Activated CD4-positive, alpha-beta T cell treated with anti-CD3 and anti-CD28 coated beads, Interleukin-2, amount 10 ng/mL, durations not matched to agents 24 days and 14 days (primary cell): ENCODE measurements at places on chromosomes 5 and 9. TPM values are rescaled to one million over a fixed set of nuclear protein-coding genes. Genes with fewer than 3 reads are reported as not detected.

Gene KCTD16
- total RNA-seq = not detected in 2 replicates

Gene FAM163B
- total RNA-seq = not detected in 2 replicates

Gene PCDHGA6
- 0.31 and 0.54 TPM in 2 replicates for total RNA-seq

Gene ARSI
- not detected in 2 replicates for total RNA-seq

Gene WDR31
- total RNA-seq = 2.2 and 2.7 TPM in 2 replicates

Gene RETREG1
- total RNA-seq = 21.1 and 21.5 TPM in 2 replicates

Gene HMCN2
- total RNA-seq = not detected in 2 replicates

Gene SEMA6A
- total RNA-seq = 0.19 and 0.24 TPM in 2 replicates

Gene TPRN
- 15.1 and 16.3 TPM in 2 replicates for total RNA-seq

Gene EGFL7
- total RNA-seq = 3.2 and 3.5 TPM in 2 replicates

Gene ROR2
- total RNA-seq = 0.40 and 0.43 TPM in 2 replicates

Gene SLC6A18
- total RNA-seq = not detected in 2 replicates

Gene NUDT12
- 1.8 and 2.4 TPM in 2 replicates for total RNA-seq

Gene PCDHB14
- total RNA-seq = not detected in 2 replicates

Gene SHB
- total RNA-seq = 1.6 and 2.1 TPM in 2 replicates

Gene ZNF658
- total RNA-seq = 2.0 and 2.6 TPM in 2 replicates

Gene UBE2R2
- 41.6 and 41.9 TPM in 2 replicates for total RNA-seq

Gene PARP8
- 20.9 and 22.5 TPM in 2 replicates for total RNA-seq

Gene UBE2QL1
- total RNA-seq = 0.54 and 0.77 TPM in 2 replicates

Gene SMAD5
- 12.8 and 16.7 TPM in 2 replicates for total RNA-seq

Gene KIF4B
- total RNA-seq = 0.07 TPM in 1 of 2 replicates, not detected in the other

Gene PPIP5K2
- total RNA-seq = 46.2 and 46.3 TPM in 2 replicates

Gene INSL6
- total RNA-seq = not detected in 2 replicates

Gene TUSC1
- total RNA-seq = 0.42 and 0.50 TPM in 2 replicates

Gene CENPP
- 26.9 and 27.5 TPM in 2 replicates for total RNA-seq

Gene CNTNAP3
- not detected in 2 replicates for total RNA-seq

Gene PCDHB15
- total RNA-seq = not detected in 2 replicates

Gene FCN2
- not detected in 2 replicates for total RNA-seq

Gene IFNK
- total RNA-seq = not detected in 2 replicates

Gene LRRC19
- not detected in 2 replicates for total RNA-seq

Gene PHF24
- total RNA-seq = 0.14 and 0.57 TPM in 2 replicates

Gene AK1
- total RNA-seq = 18.0 and 19.9 TPM in 2 replicates

Gene GPR21
- 0.86 and 1.0 TPM in 2 replicates for total RNA-seq

Gene CER1
- total RNA-seq = not detected in 2 replicates

Gene C9
- not detected in 2 replicates for total RNA-seq

Gene BRIX1
- 120 and 128 TPM in 2 replicates for total RNA-seq

Gene GZMA
- 87.6 and 91.2 TPM in 2 replicates for total RNA-seq

Gene COQ4
- 60.7 and 61.4 TPM in 2 replicates for total RNA-seq

Gene WDR38
- not detected in 2 replicates for total RNA-seq

Gene PCDHA1
- total RNA-seq = not detected in 2 replicates

Gene SLCO4C1
- 0.17 and 0.28 TPM in 2 replicates for total RNA-seq

Gene IFNE
- not detected in 2 replicates for total RNA-seq

Gene PCDHB13
- 0.05 TPM in 1 of 2 replicates, not detected in the other for total RNA-seq

Gene LCN9
- total RNA-seq = not detected in 2 replicates

Gene ZNF883
- total RNA-seq = 0.24 TPM in 1 of 2 replicates, not detected in the other
